ENCODE measurements at places on chromosomes 2 and 18.

DNA sequence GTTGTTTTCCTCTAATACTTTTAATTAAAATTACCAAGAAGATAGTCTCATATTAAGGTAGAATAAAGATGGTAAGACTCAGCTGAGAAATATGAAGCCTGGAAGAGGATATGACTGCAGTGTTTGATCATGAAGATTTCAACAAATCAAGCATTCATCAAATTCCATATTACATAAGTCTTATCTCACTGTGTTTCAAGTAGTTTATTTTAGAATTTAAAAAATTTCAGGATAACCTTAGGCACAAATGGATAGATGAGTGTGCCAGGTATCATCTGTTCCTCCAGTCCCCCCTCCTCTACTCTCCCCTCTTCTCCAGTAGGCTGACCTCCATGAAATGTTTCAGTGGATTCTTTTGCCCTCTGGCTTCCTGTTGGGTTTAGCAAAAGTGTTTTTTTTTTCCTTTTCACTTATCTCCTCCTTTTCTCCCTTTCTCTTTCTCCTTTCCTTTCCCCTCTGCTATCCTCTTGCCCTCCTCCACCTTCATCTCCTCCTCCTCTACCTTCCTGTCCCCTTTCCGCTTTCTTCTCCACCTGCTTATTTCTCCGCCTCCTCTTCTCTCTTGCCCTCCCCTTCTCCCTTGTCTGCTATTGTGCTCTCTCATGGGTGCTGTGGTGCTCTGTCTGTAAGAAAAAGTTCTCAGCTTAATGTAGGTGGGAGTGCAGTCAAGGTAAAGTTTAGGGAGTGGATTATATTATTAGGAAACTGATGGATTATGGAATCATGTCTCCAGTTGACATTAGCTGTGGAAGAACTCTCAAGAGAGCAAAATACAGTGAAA, 72.8 kb downstream of the ABI2 start:
- DNase-seq: no peak

- no peak for DNase-seq
Measured at GRCh38 chr2:189297446-189297845, 117.9 kb upstream of the COL5A2 start.

- no peak for DNase-seq
Measured at GRCh38 chr2:240919161-240919781, 13.1 kb downstream of the CROCC2 start.

DNA sequence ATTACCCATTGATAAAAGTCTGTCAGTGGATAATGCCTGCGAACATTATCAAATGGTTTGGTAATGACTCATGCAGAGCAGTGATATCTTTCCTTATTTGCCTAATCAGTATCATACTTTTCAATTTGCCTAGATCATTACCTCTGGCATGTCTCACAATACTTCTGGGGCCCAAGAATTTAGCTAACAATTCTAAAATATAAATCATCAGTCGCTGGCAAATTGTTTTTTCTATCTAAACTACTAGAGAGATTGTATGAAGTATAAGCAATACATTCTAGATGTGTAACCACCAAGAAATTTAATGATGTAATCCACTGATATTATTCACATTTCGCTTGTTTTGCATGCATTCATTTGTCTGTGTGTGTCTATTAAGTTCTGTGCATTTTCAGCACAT, 191.2 kb upstream of the CDH19 start:
- DNase-seq: no peak

GRCh38 chr2:40164736-40165508, 287.0 kb downstream of the SLC8A1 start:
- no peak for DNase-seq

DNA sequence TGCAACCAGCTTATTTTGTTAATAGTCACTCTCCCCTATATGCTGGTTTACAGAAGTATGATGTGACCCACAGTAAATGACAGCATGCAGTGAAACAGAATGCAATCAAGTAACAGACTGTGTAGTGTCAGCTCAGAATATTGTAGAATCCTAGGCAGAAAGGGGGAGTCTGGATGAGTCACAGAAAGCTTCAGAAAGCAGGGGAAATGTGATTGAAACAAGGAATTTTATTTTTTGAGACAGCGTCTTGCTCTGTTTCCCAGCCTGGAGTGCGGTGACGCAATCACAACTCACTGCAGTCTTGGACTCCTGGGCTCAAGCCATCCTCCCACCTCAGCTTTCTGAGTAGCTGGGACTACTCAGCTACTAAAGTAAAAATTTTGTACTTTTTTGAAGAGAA, 219.9 kb upstream of the FBXO11 start:
- no peak for DNase-seq

GRCh38 chr2:138236142-138236541, 265.4 kb upstream of the SPOPL start:
- no peak for DNase-seq

DNA sequence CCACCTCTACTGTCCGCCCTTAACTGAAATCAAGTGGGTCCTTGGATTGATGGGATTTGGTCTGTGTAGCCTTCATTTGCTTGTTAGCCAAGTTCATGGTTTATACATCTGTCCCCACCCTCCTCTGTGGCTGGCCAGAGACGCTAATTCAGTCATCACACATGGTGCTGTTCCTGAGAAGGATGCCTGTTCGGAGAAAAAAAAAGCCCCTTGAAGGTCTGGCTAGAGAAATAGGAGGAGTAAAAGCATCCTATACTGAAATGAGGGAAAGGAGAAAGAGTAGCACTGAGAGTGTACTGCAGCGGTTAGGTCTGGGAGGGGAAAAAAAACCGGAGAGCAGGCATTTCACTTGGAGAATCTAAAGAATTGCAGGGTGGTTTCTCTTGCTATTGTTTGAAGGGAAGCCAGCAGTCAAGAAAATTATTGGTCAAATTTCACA, 180.6 kb upstream of the EPAS1 start:
- DNase-seq: no peak
